ENCODE measurements at places on chromosomes 1 and 21. TPM values are rescaled to one million over a fixed set of nuclear protein-coding genes. Genes with fewer than 3 reads are reported as not detected.

DNA sequence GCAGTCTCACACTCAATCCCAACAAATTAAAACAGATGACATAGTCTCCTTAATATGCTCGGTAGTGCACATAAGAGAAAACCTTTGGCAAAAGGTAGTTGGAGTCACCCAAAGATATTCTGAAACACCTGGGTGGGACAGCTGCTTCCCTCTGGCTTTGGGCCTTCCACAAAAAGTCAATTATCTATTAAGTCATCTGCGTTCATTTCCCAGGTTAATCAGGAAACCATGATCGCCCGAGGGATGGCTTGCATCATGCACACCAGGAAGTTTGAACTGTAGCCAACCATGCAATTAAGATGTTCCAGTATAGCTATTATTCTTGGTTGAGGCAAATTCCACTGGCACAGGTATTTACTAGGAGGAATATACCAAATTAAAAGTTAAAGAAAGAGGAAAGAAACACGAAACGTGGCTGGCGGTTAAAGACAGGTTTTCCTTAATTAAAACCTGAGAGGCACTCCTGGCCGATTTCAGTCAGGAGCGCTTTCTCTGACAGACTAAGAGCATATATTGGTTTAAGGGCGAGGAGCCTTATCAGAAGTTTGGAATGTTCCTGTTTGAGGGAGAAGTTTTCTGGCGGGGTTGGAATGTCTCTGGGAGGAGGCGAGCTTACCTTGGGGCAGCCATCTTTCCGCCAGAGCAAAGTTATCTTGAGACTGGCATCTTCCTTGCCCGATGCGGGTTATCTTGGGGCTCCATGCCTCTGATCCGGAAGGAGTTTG, 19.9 kb downstream of the CLDN17 start:
- H3K27ac ChIP-seq, result no peak overlapping the region
- DNase-seq, result no peak
- H3K4me1 ChIP-seq, result no peaks in the 10 kb centered on the region
- no peaks in the 10 kb centered on the region for H3K27me3 ChIP-seq
- H3K36me3 ChIP-seq, result no peaks in the 10 kb centered on the region

DNA sequence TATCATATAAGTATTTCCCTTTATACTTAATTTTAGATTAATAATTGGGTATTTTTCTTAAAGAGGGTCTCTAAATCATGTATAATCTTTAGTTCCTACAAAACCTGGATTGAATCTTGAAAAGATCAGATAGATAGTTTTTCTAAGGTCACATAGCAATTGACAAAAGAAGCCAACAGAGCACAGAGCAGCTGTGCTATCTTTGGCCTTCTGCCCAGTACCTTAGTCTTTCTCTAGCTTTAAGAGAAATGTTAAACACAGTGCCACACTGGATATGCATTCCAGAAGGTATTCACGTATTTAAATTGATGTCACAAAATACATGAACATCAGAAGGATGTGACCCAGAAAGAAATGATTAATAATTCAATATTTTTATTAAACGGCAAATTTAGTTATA, 86.8 kb downstream of the C21orf91 start:
- no peaks in the 10 kb centered on the region for H3K4me1 ChIP-seq
- no peak for DNase-seq
- H3K4me3 ChIP-seq, result no peak overlapping the region
- H3K36me3 ChIP-seq, result no peaks in the 10 kb centered on the region
- H3K27ac ChIP-seq, result no peak overlapping the region

DNA sequence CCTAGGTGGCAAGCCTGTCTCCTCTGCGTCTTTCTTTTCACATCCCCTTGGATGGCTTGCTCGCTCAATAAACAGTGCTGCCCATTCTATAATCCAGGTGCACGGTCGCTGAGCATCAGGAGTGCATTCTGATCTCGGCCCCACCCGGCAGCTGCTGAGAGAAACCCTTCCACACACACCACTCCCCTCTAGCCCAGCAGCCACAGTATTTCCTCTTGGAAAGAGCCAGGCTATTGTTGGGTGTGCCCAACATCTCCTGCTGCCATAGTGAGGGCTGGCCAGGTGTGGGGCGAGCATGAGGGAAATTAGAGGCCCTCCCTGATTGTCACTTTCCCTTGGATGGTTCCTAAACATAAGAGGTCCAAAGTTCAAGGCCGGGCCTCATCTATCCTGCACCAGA, 24.7 kb downstream of the GPA33 start:
- H3K27me3 ChIP-seq, result no peaks in the 10 kb centered on the region
- H3K36me3 ChIP-seq, result no peaks in the 10 kb centered on the region
- no peak for DNase-seq
- H3K27ac ChIP-seq, result no peak overlapping the region
- peaks cover 6% of the 10 kb centered on the region for H3K4me1 ChIP-seq
- no peak overlapping the region for H3K4me3 ChIP-seq

DNA sequence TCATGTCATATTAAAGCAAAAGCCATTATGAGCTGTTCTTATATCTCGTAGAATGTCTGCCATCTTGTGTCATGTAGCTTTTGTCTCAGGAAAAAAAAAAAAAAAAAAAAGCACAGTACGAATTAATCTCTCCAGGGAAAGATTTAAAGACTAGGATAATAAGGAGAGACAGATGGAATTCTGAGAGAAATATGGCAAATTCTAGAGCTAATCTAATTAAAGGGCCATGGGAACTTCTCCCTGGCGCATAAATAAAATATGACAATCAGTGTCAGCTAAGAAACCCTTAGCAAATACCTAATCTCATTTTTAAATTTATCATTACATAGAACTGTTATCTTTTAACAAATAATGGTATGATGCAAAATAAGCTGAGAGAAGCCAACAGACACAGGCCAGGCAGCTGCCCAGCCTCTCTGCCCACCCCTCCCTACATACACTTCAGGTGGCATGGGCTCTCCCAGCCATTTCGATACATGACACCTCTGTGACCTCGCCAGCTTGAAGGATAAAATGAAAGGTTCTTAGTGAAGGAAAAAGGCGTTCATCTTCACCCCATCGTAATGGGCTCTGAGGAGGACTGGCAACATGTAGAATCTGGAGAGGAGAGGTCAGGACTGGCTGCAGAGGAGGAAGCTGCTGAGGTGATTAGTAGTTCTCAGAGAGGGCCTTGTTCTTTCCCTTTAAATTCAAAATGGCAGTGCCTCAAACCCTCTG, 39.8 kb downstream of the DISC1 start:
- no peaks in the 10 kb centered on the region for H3K4me1 ChIP-seq
- H3K36me3 ChIP-seq, result no peaks in the 10 kb centered on the region
- H3K4me3 ChIP-seq, result no peak overlapping the region
- no peaks in the 10 kb centered on the region for H3K27me3 ChIP-seq

- H3K27me3 ChIP-seq, result no peaks in the 10 kb centered on the region
- no peak overlapping the region for H3K27ac ChIP-seq
- H3K36me3 ChIP-seq, result no peaks in the 10 kb centered on the region
- H3K4me3 ChIP-seq, result no peak overlapping the region
Measured at GRCh38 chr1:44625348-44625747, 48.9 kb downstream of the TMEM53 start.

The BARHL2 gene
- total RNA-seq, result not detected

The NTMT2 gene
- not detected for total RNA-seq

The TRIM67 gene
- total RNA-seq, result not detected

The LAD1 gene
- not detected for total RNA-seq

All from CD4-positive, alpha-beta T cell (primary cell).